ENCODE measurements at places on chromosomes 16 and 17.

GRCh38 chr16:20689668-20690067 lies 7.8 kb downstream of the ACSM1 start:
- no peak for DNase-seq

DNA sequence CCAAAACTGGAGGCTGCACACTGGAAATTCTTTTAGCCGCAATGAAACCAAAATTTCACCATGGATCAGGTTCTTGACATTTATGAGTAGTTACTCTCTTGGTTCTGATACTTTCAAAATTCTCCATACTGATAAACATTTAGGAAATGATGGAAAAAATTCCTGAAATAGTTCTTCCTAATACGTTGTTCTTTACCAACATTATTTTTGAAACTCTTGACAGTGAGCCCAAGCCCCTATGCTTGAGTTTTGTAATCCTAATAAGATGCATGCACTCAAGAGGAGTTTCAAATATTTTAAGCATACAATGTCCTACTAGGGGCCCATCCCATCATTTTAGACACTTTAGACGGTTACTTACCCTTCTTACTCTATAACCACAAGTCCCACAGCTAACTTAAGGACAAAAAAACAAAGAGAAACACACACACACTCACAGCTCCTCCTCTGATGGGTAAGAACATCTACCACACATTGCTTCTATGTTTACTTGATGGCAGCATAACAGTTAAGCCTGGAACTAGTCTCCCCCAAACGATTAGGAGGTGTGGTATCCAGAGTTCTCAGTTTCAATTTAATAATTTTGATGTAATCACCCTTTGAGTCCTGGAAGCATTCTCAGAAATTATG lies 3.7 kb downstream of the VEZF1 start:
- DNase-seq, result no peak

DNA sequence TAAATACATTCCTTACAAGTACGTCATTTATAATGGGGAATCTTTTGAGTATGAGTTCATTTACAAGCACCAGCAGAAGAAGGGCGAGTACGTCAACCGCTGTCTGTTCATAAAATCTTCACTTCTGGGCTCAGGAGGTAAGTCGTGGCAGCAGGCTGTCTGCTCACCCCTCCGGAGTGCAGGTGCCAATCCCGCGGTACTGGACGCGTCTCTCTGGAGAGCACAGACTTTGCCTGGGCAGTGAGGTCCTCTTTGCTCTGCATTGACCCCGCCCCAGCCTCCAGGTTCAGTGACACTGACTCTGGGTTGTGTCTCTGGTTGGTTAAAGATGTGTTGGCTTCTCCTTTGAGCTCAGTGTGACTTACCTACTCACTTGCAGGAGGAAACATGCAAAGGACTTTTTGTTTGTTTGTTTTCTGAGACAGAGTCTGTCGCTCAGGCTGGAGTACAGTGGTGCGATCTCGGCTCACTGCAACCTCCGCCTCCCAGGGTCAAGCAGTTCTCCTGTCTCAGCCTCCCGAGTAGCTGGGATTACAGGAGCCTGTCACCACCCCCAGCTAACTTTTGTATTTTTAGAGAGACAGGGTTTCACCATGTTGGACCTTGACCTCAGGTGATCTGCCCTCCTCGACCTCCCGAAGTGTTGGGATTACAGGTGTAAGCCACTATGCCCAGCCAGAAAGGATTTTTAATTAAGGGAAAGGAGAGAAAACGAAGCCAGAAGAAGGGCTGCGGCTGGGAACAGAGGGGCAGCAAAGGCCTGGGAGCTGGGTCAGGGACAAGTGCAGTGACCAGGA lies 31.2 kb downstream of the RNF213 start:
- DNase-seq, result no peak

GRCh38 chr16:62573466-62573865 lies 537.2 kb upstream of the CDH8 start:
- DNase-seq, result no peak

GRCh38 chr17:49882434-49882833 lies 34.6 kb upstream of the TAC4 start:
- no peak for DNase-seq

- no peak for DNase-seq
Measured at GRCh38 chr16:83176802-83177201, 550.0 kb downstream of the CDH13 start.

- DNase-seq, result no peak
Measured at GRCh38 chr17:50198026-50198669, 3.3 kb downstream of the COL1A1 start.

DNA sequence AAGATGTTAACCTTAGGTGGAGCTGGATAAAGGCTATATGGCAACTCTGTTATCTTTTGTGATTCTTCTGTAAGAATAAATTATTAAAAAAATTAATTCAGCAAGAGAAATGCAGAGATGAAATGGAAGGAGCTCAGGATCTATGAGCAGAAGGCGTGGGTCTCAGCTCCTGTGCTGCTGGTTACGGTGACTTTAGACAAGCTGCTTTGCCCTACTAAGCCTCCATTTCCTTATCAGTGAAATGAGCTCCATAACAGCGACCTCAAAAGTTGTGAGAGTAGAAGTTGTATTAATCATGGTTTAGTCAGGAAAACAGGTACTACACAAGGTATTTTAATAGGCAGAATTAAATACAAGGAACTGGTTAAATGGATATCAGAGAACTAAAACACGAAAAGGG lies 48.2 kb upstream of the FOXJ1 start:
- DNase-seq, result no peak

DNA sequence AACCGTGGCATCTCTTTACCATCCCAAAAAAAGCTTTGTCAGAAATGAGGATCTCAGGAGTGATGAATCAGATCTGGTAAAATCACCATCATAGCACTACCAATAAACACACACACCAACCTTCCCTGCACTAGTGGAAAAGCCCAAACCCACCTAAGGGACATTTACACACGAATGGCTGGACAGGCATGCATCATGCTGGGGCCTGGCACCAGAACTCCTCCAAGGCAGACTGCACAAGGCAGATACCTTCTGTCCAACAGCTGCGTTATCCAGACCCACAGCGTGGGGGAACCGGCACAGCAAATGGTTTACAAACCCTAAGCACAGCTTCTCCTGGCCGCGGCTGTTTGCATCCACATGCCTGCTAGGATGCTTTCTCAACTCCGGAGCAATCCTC lies 2.8 kb downstream of the ASIC2 start:
- DNase-seq, result no peak

GRCh38 chr17:63706336-63707082 lies 6.6 kb upstream of the LIMD2 start:
- no peak for DNase-seq

GRCh38 chr17:66508896-66509844 lies 206.8 kb downstream of the PRKCA start:
- DNase-seq, result no peak

- no peak for DNase-seq
Measured at GRCh38 chr16:60648290-60648689, 1387.9 kb downstream of the CDH8 start.

- DNase-seq, result no peak
Measured at GRCh38 chr17:78613416-78613815, 36.2 kb upstream of the DNAH17 start.

- DNase-seq, result no peak
Measured at GRCh38 chr17:40832840-40833239, 10.4 kb upstream of the KRT10 start.

DNA sequence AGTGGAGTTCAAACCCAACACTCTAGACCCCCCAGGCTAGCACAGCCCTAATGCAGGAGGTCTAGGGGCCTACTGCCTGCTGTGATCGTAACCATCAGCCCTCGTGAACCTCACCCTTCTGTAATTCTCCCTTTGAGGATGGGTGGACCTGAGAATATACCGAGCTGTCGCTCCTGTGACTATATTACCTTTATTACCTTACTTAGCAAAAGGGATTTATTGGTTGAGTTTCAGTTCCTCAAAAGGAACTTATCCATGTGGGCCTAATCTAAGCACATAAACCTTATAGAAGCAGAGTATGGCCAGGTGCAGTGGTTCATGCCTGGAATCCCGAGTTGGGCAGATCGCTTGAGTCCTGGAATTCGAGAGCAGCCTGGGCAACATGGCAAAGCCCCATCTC lies 19.2 kb upstream of the EMP2 start:
- DNase-seq, result no peak

- no peak for DNase-seq
Measured at GRCh38 chr17:57614742-57615141, 130.4 kb downstream of the CCDC182 start.

DNA sequence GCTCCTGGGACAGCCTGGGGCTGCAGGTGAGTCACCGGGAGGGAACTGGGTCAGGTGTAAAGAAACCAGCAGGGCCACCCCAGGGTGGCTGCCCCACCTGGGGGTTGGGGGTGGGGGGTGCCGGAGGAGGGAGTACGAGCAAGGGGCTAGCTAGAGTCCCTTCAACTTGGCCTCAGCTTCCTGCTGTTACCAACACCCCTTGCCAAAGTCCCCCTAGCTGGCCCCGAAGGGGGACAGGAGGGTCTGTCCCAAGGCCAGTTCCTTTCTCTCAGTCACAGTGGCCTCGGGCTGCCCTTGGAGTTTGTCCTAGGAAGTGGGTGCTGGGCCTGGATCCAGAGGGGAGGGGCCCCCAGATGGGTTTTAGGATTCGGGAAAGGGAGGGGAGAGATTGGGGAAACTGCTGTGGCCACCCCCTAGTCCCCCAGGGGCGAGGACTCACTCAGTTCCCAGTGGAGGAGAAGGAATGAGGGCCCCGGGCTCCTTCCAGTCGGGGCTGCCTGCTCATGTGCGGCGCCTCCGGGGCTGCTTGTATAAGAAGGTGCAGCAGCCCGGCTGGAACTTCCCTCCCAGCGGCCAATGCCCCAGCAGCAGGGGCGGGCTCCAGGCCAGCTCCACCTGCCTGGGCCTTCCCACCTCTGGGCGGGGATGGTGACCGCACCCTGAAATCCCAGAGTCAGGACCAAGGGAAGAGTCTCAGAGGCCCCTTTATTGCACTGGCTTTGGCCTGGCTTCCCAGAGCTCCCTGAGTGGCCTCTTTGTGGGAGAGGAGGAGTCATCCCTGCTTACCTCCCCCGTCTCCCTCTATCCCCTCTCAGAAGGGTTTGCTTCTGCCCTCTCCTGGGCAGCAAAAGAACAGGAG lies 7.3 kb downstream of the ARHGAP27 start:
- DNase-seq, result no peak

DNA sequence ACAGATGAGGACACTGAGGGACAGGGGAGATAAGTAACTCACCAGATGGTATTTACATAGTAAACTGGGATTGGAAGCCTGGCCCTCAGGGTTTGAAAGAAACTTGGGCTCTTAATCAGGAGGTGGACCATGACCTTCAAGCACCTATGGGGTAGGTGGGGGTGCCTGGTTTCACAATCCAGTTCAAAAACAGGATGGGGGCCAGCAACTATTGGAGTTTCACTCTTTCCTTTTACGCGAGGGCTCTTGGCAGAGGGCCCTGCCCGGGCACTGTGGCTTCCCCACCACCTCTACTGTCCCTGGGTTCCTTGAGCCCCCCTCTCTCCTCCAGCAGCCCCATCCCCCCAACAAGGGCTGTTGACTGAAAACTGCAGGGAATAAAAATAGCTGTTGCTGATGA lies 11.3 kb upstream of the PRR29 start:
- no peak for DNase-seq

- no peak for DNase-seq
Measured at GRCh38 chr17:62848334-62848733, 40.2 kb upstream of the MARCHF10 start.

GRCh38 chr17:44601539-44601938 lies 44.3 kb downstream of the FZD2 start:
- no peak for DNase-seq

DNA sequence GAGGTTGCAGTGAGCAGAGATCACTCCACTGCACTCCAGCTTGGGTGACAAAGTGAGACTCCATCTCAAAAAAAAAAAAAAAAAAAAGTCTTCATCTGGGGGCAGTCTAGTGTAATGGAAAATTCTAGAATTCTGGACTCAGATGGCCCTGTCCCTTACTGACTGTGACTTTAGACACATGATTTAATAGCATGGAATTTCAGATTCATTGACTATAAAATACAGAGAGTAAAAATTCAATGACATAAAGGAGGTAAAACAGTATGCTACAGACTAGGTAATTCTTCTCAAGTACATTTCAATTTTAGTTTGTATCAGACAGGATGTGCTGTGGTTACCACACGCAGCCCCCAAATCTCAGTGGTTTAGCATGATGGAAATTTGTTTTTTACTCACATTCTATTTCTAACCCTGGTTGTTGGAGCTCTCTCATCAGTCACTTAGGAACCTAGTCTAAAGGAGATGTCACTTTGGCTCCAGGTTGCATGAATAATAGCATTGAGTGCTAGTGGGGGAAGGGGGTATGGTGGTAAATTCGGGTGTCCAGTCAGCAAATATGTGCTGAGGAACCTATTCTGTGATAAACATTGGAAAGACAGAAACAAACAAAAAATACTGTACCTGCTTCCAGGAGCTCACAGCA lies 444.0 kb downstream of the XYLT1 start:
- peak; percentile 12 for DNase-seq

DNA sequence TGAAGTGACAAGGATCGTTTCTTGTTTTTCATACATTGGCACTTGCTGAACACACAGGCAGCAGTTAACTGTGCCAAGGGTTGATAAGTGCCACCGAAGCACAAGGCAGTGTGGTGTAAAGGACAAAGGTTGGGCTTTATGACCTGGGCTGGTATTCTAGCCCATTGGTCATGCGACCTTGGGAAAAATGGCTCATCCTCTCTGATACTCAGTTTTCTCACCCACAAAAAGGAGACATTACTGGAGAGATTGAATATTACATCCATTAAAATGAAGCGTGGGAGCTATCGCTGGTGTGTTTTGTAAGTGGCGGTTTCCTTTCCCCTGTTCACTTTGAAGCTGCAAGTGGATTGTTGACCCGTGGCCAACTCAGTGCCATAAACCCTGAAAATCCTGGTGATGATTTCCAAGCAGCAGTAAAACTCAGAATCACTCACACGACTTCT lies 216.9 kb downstream of the HAPSTR1 start:
- DNase-seq, result no peak

DNA sequence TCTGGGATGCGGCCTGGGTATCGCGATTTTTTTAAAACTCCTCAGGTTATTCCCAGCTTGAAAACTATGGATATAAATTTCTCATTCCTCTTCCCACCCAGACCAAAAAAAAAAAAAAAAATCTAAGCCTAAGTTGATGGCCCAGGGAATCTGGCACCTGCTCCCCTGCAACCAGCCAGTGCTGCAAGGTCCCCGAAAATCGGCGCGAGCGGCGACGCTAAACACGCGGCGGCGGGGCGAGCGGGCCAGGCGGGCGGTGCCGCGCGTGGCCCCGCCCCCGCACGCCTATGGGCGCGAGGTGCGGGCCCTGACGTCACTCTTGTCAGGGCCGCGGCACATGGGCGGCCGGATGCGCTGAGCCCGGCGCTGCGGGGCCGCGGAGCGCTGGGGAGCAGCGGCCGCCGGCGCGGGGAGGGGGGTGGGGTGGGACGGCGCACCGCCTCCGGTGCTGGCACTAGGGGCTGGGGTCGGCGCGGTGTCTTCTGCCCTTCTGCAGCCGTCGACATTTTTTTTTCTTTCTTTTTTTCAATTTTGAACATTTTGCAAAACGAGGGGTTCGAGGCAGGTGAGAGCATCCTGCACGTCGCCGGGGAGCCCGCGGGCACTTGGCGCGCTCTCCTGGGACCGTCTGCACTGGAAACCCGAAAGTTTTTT lies at the start of gene HLF:
TSS of gene HLF (plus strand) at position 316 of the 654 bp plus-strand sequence. CDS start 525 bp downstream, outside the sequence.
- peak; percentile 54 for DNase-seq

GRCh38 chr17:65364438-65364837 lies 197.0 kb downstream of the AXIN2 start:
- no peak for DNase-seq

GRCh38 chr16:77736879-77737278 lies 14.6 kb downstream of the NUDT7 start:
- DNase-seq, result no peak

GRCh38 chr16:72530434-72530833 lies 358.5 kb upstream of the PMFBP1 start:
- no peak for DNase-seq
